HFFc6 (cell line): ENCODE measurements at places on chromosomes 16 and 17.

GRCh38 chr16:89140981-89141883, 30.3 kb upstream of the CDH15 start:
- DNase-seq = no peak

- DNase-seq = peak; percentile 85
Observed at GRCh38 chr16:70512456-70512855, 10.9 kb downstream of the COG4 start.

DNA sequence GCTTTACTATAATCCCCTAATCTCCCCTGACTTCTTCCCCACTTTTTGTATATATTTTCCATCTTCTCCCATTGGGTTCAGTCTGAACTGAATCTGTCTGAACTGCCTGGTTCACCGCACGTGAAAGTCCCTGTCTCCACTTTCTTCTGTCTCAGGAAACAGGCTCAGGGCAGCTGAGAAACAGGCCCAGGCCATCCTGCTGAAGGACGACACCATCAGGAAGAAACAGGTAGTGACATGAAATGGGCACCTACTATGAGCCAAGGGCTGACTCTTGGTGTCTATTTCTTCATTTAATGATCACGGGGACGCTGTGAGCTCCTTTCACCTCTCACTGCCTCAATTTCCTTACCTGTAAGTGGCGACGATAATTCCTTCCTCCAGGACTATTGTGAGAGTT, 90.5 kb upstream of the HSBP1 start:
- no peak for DNase-seq

GRCh38 chr17:45314741-45315647, 1.8 kb downstream of the MAP3K14 start:
- no peak for DNase-seq

- DNase-seq = peak; percentile 90
Observed at GRCh38 chr17:32161506-32162365, 19.4 kb downstream of the RHOT1 start.

GRCh38 chr17:77790143-77790829, 168.2 kb upstream of the TNRC6C start:
- DNase-seq = no peak

GRCh38 chr16:89135166-89135565, 36.4 kb upstream of the CDH15 start:
- no peak for DNase-seq
